ENCODE measurements at places on chromosomes 2 and 18.

DNA sequence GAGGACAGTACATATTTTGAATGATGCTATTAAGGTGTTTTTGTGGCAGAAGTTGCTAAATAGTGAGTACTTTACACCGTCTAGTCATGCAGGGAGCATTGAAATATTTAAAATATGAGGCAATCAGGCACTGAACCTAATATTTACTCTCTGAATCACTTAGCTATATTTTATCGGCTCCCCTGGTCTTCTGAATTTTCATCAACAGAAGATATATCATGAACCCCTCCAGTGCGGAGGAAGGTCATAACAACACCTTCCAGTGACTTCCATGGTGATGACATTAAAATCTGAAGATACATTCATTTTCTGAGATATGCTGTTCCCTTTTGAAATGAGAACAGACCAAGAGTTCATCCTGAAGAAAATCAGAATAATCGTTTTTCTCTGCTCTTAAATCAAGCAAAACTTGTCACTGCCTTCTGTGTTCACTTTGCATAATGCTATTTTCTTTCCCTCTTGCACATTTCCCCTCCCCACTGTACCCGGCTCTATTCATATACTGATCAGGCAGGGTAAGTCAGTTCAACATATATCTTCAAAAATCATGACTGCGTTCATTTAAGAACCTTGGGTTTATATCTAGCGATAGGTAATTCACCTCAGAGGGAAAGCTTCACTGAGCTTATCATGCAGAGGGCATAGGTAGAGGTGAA lies 729.9 kb upstream of the GYPC start:
- H3K27ac ChIP-seq = no peak overlapping the region
- H3K4me1 ChIP-seq = no peaks in the 10 kb centered on the region
- H3K4me3 ChIP-seq = no peak overlapping the region
- no peaks in the 10 kb centered on the region for H3K27me3 ChIP-seq
- DNase-seq = no peak

GRCh38 chr18:22560275-22560610 lies 142.5 kb upstream of the CTAGE1 start:
- H3K27me3 ChIP-seq = peaks cover 48% of the 10 kb centered on the region
- peaks cover 2% of the 10 kb centered on the region for H3K4me1 ChIP-seq
- H3K4me3 ChIP-seq = no peak overlapping the region
- H3K27ac ChIP-seq = no peak overlapping the region

- DNase-seq = no peak
- peaks cover 25% of the 10 kb centered on the region for H3K36me3 ChIP-seq
- no peaks in the 10 kb centered on the region for H3K27me3 ChIP-seq
- no peak overlapping the region for H3K4me3 ChIP-seq
Observed at GRCh38 chr2:231163011-231163410, 35.4 kb upstream of the ARMC9 start.

DNA sequence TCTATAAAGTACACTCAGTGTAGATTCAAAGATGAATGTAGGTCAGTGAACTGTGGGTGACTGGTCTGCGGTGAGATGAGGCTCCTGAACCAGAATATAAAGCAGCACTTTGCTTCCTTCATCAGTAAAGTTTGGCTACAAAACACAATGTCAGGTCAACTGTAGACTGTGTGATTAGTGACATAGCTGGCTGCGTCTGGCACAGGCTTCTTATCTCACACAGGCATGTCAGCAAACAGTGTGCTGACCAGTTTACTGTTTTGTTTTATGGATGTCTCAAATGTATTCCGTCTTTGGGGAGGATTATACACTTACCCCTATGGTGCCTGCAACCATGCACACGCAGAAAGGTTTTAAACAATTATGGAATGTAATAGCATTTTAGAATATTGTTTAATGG lies 87.1 kb downstream of the ZNF236 start:
- H3K27ac ChIP-seq = no peak overlapping the region
- H3K4me1 ChIP-seq = no peaks in the 10 kb centered on the region
- H3K4me3 ChIP-seq = no peak overlapping the region
- DNase-seq = no peak
- peaks cover 27% of the 10 kb centered on the region for H3K36me3 ChIP-seq

GRCh38 chr2:163665817-163666216 lies 70.0 kb downstream of the FIGN start:
- no peaks in the 10 kb centered on the region for H3K36me3 ChIP-seq
- H3K4me3 ChIP-seq = no peak overlapping the region
- no peak for DNase-seq
- no peaks in the 10 kb centered on the region for H3K27me3 ChIP-seq
- H3K27ac ChIP-seq = no peak overlapping the region

DNA sequence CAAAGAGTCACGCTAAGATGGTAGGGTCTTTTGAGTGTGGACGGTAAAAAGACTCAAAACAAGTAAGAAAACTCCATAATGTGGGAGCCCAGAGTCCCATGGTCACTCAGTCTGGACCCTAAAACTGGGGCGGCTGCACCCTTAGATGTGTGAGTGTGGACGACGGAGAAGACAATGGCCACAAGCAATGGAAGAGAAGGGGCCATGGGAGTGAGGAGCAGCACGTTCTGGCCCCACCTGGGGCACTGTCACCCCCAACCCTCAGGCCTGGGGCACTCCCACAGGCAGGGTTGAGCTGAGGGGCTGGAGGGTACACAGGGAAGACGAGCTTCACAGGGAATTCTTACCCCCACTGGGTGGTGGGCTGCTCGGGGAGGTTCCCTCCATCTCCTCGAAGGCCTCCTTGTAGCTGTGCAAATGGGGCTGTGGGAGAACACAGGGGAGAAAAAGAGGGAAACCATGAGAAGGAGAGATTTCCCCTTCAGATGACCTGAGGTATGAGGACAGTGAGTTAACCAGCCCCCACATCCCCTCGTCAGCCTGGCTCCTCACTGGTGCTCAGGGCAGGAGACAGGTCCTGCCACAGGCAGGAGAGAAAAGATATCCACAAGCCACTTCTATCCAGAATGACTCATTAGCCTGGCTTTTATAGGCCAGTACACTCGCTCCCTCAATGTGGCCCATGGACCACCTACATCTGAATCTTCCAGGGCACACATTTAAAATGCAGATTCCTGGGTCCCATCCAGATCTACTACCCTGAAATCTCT lies 167.9 kb downstream of the TNS1 start:
- peaks cover 11% of the 10 kb centered on the region for H3K27me3 ChIP-seq
- H3K36me3 ChIP-seq = no peaks in the 10 kb centered on the region
- DNase-seq = no peak
- H3K4me3 ChIP-seq = no peak overlapping the region
- no peak overlapping the region for H3K27ac ChIP-seq

- H3K27me3 ChIP-seq = no peaks in the 10 kb centered on the region
- H3K36me3 ChIP-seq = no peaks in the 10 kb centered on the region
- no peak for DNase-seq
- H3K27ac ChIP-seq = no peak overlapping the region
- H3K4me3 ChIP-seq = no peak overlapping the region
Observed at GRCh38 chr2:150887926-150888325, 373.7 kb downstream of the RBM43 start.

DNA sequence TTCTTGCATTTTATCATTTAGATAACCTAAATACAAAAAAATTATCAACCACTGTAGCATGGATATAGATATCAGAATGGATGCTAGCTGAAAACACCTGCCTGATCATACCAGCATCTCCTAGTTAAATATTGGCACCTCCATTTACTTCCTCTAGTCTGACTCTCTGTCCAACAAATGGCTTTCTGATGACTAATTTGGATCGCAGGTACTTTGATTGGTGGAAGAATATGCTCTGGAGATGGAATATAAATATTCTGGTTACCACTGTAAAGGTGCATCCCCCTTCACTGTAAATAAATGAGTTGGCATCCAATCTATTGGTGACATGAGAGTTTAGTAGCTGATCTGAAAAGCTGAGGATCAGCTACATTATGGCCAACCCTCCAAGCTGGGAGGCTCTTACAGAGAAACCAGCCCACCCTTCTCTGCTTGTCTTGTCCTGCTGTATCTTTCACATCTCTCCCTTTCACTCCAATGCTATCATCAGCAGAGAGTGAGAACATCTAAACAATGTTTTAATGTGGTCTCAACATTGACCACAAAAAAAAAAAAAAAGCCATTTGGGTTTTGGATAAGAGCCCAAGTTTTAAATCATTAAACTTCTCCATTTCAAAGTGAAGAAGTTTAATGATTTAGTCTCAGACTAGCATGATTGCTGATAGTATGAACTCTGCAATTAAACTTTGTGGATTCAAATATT lies 90.5 kb downstream of the PMAIP1 start:
- H3K36me3 ChIP-seq = no peaks in the 10 kb centered on the region
- no peaks in the 10 kb centered on the region for H3K4me1 ChIP-seq
- H3K4me3 ChIP-seq = no peak overlapping the region
- no peak for DNase-seq

DNA sequence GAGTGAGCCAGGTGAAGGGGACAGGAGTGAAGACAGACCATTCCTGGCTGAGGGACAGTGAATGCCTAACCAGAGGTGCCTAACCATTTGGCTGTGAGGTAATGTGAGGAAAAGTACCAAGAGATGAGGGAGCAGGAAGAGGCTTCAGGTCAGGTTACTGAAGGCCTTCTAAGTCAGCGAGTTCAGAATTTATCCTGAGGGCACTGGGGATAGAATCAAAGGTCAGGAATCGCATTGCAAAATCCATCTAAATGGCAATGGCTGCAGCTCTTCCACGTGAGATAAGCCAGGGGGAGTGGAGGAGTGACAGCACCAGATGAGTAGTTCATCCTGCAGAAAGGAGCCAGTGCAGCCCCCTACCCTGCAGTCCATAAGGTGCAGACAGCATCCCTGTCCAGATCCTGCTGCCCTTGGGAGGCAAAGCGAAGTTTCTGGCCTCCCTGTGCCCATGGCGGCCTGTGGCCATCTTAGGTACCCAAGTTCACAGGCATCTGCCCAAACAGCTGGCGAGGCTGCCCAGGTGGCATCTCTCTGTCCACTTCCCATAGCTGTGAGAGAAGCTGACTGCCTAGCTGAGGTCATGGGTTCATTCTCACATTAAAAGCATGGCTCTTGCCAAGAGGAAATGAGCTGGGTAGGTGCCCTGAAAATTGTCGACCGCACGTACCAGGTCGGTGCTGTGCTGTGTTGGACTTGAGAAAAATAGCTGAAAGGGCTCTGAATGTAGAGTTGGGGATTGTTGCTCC lies 49.5 kb downstream of the CYP27C1 start:
- no peaks in the 10 kb centered on the region for H3K36me3 ChIP-seq
- no peaks in the 10 kb centered on the region for H3K27me3 ChIP-seq
- H3K4me1 ChIP-seq = no peaks in the 10 kb centered on the region

DNA sequence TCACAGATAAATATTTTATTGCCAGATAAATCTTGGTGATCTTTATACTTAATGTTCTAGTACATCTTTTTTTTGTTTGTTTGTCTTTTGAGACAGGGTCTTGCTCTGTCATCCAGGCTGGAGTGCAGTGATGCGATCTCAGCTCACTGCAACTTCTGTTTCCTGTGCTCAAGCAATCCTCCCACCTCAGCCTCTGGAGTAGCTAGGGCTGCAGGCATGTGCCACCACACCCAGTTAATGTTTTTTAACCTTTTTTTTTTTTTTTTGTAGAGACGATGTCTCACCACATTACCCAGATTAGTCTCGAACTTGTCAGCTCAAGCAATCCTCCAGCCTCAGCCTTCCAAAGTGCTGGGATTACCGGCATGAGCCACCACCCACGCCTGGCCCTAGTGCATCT lies 9.1 kb upstream of the C1GALT1C1L start:
- no peak for DNase-seq
- no peaks in the 10 kb centered on the region for H3K4me1 ChIP-seq
- H3K27me3 ChIP-seq = peaks cover 7% of the 10 kb centered on the region
- H3K36me3 ChIP-seq = no peaks in the 10 kb centered on the region
- H3K4me3 ChIP-seq = no peak overlapping the region

- H3K27me3 ChIP-seq = peaks cover 10% of the 10 kb centered on the region
- no peak for DNase-seq
- no peak overlapping the region for H3K27ac ChIP-seq
- H3K4me1 ChIP-seq = peaks cover 10% of the 10 kb centered on the region
- no peak overlapping the region for H3K4me3 ChIP-seq
- H3K36me3 ChIP-seq = no peaks in the 10 kb centered on the region
Observed at GRCh38 chr2:231429152-231429551, 33.6 kb downstream of the B3GNT7 start.

- H3K27ac ChIP-seq = no peak overlapping the region
- no peak overlapping the region for H3K4me3 ChIP-seq
- no peaks in the 10 kb centered on the region for H3K4me1 ChIP-seq
- H3K36me3 ChIP-seq = no peaks in the 10 kb centered on the region
Observed at GRCh38 chr2:18422432-18423165, 137.9 kb downstream of the RDH14 start.

DNA sequence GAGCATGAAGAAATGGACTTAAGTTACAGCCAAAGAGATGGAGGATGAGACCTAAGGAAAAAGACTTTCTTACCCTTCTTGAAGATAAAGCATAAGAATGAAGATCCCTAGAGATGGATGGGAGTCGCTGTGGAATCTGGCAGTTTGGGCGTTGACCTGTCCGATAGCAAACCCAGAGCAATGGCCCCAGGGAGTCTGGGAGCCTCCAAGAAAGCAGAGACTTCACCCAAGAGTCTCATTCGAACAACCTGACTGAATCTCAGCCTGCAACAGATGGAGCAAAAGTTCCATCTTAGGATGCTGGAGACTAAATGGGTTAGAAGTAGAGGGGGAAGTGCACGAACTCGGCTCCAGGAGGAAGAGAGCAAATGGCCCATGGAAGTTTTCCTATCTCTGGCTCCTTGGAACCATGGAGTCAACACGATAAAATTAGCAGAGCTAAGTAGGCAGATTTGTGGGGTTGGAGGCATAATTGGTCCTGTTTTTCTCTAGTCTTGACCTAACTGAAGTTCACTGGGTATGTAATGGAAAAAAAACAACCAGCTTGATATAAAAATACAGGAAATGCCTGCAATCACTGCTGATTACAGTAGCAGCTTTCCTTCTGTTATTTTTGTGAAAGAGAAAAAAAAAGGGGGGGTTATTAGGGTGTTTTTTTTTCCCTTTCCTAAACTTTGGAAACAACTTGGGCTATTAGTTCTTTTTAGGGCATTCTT lies 178.4 kb upstream of the EPAS1 start:
- H3K27me3 ChIP-seq = peaks cover 9% of the 10 kb centered on the region
- H3K4me3 ChIP-seq = no peak overlapping the region
- no peak overlapping the region for H3K27ac ChIP-seq
- no peaks in the 10 kb centered on the region for H3K4me1 ChIP-seq
- no peak for DNase-seq
- H3K36me3 ChIP-seq = no peaks in the 10 kb centered on the region

DNA sequence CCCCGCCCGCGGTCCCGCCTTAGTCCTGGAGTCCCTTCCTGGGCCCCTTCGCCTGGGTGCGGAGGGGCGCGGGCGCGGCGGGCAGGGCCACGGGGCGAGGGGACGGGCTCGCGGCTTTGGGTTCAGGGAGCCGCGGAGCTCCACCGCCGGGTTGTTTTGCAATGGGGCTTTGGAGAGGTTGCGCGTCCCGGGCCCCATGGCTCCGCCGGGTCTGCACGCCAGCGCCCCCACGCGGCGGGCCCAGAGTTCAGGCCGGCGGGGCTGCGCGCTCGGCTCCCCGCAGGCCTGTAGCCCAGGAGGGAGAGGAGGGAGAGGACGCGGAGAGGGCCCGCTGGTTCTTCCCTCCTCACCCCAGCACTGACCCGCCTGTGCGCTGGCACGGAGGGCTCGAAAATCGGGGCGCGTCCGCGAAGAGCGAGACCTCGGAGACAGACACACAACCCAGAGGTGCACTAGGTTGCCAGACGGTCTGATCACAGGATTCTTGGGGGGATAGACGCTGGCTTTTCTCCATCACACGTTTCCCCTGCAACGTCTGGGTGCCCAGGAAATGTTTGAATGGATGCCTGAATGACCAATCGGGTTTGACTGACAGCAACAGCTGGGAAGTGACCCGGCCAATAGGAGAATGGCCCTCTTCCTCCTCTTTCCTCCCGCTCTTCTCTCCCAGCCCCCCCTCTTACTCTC lies 4.9 kb upstream of the SIX2 start:
- peak; percentile 49 for DNase-seq
- peaks cover 11% of the 10 kb centered on the region for H3K4me1 ChIP-seq
- no peak overlapping the region for H3K4me3 ChIP-seq
- H3K27me3 ChIP-seq = peaks cover 96% of the 10 kb centered on the region
- H3K27ac ChIP-seq = peak overlapping the region; percentile 66
- H3K36me3 ChIP-seq = no peaks in the 10 kb centered on the region
